HT1080 (cell line): ENCODE measurements at places on chromosomes 1 and 21. TPM values are rescaled to one million over a fixed set of nuclear protein-coding genes. Genes with fewer than 3 reads are reported as not detected.

LCE2C gene
- not detected in 2 replicates for total RNA-seq

PDE4B gene
- total RNA-seq: 5.4 and 7.6 TPM in 2 replicates

RSPH1 gene
- total RNA-seq: not detected in 2 replicates

DNA sequence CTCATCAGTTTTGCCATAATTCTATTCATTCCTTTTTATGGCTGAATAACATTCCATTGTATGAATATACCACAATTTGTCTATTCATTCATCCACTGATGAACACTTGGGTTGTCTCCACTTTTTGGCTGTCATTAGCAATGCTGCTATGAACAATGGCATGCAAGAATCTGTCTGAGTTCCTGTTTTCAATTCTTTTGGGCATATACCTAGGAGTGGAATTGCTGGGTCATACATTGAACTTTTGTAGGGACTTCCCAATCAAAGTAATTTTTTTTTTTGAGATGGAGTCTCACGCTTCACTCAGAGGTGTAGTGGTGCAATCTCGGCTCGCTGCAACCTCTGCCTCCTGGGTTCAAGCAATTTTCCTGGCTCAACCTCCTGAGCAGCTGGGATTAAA is 34.9 kb downstream of the AADACL4 start:
- DNase-seq: no peak

DNA sequence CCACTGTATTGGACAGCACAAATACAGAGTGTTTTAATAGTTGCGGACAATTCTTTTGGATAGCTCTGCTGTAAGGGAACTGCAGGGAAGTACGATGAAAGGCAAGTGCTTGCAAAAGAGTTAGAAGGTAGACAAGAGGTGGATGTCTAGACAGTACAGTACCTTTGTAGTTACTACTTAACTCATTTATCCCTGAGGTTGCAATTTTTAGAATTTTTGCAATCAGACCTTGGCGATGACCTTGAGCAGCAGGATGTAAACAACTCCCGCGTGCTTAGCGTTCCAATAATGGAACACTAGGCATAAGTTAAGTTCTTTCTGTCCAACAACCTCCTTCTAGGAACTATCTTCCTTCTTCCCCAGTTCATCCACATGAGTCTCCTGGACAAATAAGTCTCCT is 1.9 kb upstream of the SYT14 start:
- no peak for DNase-seq

GRCh38 chr1:202953392-202953791 is 4.7 kb downstream of the ADIPOR1 start:
- no peak for DNase-seq
